DMS153 (cell line): ENCODE measurements at places on chromosomes 2 and 18.

- no peak for DNase-seq
These were observed 13.4 kb upstream of the RPL37A start for GRCh38 chr2:216485237-216485636.

DNA sequence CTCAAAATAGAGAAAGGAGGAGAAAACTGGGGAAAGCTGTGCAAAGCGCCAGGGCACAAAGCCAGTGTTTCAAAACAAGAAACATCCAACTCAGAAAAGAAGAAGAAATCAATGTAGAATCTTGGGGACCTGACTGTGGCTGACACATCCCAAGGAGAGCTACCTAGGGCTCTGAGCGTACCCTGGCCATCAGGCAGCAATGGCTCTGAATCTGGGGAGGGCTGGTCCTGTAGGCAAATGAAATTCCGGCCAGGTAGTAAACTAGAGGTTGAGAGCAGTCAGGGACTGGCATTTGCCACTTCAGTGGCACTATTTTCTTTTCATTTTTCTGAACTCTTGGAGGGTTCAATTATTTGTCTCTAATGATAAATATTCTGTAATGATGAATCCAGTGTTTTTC, 525.8 kb downstream of the STK39 start:
- no peak for DNase-seq

GRCh38 chr2:69224512-69224837, 162.6 kb downstream of the GFPT1 start:
- no peak for DNase-seq

GRCh38 chr2:147386284-147386683, 458.5 kb upstream of the ACVR2A start:
- no peak for DNase-seq

DNA sequence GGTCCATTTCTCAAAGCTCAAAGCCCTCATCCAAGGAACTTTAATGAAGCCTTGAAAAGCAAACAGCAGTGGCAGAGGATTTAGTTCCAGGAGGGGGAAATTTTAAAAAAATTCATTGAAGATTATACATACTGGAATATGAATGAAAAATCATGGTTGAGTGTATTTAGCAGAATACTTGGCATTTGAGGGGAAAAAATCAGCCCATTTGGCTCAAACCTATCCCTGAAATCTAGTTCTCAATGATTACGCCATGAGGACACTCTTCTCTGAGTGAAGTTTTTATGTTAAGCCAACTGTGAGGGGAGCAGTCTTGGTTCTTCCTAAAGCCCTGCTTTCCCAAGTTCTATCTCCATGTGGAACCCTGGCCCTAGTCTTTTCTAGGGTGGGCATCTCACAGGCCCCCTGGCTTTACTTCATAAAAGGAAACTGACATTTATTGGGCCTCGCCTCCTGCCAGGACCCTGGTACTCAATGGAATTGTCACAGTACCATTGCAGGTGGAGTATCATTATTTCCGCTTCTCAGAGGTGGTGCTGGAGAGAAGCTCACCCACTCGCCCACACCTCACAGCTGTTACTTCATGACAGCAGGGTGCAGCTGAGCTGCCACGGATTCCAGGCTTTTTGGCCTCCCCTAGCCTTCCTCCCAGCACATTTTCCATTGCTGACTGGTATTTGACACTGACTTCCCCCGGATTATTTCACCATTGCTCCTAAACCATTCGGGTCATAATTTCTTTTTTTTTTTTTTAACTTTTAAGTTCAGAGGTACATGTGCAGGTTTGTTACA, 56.8 kb downstream of the NXPH2 start:
- no peak for DNase-seq

DNA sequence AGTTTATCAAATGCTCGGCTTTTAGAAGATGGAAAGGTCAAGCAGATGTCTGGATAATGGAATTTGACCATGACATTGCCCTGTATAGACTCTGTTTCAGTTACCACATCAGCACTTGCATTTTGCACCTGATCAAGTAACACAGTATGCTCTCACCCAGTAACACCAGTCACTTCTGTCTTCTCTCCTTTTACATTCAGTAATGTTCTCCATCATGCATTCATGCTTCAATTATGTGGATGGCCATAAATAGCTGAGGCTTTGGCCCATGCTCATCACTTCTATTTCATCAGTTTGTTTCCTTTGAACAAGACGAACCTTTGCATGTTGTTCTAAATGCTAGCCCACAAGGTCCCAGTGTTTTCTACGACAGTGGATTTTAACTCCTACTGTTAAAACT, 322.9 kb upstream of the ACVR2A start:
- no peak for DNase-seq

GRCh38 chr2:96526101-96526591, 10.4 kb upstream of the ARID5A start:
- no peak for DNase-seq

DNA sequence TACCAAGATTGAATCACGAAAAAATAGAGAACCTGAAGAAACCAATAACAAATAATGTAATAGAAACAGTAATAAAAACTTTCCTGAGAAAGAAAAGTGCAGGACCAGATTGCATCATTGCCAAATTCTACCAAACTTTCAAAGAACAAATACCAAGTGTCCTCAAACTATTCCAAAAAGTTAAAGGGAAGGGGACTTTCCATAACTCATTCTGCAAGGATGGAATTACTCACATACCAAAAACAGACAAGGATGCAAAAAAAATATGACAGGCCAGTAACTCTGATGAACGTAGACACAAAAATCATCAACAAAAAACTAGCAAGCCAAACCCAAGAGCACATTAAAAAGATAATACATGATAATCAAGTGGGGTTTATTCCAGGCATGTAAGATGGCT, 172.3 kb upstream of the SLC35G4 start:
- DNase-seq, result no peak

- no peak for DNase-seq
These were observed 102.0 kb downstream of the CHN1 start for GRCh38 chr2:174903264-174903556.

DNA sequence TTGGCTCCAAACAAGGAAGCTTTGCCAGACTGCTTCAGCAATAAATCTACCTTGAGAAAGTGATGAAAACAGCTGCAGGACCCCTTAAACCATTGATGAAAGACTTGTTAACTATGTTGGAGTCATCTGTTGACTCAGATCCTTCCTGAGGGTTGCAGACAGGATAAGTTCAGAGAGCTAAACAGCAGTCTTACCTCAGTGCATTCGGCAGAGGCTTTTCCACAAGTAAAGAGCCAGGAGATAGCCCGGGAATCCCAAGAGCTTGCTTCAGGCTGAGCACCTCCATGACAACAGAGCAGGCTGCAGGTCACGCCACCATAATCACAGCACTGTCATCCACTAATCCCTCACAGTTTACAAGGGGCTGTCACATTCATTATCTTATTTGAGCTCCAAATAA, 23.7 kb downstream of the KIAA2012 start:
- no peak for DNase-seq

GRCh38 chr2:28175028-28175427, 217.6 kb upstream of the FOSL2 start:
- no peak for DNase-seq

DNA sequence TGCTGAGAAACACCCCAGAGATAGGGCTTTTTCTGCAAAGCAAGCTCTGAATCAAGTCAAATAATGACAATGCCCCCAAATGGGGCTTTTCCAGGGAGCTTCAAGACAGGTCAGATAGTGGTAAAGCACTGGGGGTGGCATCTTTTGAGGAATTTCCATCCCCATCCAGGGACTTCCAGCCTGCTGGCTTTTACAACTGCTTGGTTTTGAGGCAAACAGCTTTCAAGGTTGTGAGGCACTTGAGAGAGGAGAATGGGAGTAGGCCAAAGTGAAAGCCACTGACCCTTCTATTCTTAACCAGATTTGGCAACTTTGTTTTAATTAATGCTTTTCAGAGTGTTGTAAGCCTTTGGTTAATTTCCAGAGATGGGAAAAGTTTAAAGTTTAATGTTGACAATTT, 762.0 kb upstream of the POU3F3 start:
- DNase-seq, result no peak

DNA sequence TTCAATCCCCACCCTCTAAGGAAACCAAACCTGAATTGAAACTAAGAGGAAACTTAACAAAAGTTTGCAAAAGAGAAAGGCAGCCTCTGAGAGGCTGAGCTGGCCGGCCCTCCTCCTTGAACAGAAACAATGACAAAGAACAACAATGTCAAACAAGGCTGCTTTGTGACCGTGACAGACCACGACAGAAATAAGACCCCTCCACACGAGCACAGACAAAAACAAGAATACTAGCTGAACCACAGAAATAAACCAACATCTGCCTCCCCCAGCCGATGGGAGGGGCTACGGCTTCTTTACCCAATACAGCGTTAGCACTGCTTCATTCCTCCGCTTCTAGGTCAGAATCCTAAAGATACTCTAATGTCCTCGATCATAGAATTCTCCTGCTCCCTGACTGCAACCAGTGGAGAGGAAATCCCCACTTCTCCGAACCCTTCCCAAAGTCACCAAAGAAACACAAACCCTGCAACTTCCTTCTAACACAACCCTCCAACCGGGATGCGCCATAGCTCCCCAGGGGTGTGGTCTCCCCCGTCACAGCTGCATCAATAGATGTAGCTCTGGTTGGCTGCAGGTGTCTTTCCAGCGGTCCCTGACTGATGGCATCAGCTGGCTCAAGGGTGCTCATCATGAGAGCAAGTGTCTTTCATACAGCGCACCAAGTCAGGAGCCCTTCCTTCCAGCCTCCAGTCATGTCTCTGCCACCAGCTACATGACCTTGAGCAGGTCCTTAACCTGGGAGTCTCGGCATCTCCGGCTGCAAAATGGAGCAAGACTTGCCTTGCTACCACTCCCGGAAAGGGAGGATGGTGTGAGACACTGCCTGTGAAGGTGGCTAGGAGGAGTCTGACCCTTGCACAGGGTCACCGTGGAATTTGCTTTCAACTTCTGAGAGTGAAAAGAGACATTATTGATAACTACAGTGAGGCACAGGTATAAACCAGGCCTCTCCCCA, 198.6 kb downstream of the HAUS1 start:
- DNase-seq, result no peak

DNA sequence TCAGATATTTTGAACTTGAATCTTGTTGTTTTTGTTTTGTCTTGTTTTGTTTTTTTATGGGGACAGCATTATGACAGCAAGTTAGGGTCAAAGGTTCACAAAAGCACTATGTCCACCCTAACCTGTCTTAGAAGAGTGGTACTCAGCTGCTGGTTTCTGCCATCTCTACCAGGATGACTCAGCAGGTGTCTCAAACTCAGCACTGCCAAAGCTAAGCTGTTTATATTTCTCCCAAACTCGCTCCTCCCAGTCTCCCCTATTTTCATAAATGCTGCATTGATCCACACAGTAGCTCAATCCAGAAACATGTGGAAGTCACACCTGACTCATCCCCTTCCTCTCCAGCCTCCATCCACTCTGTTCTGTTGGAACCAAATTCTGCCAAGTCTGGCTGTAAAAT, 134.9 kb downstream of the ZBTB7C start:
- peak; percentile 7 for DNase-seq

DNA sequence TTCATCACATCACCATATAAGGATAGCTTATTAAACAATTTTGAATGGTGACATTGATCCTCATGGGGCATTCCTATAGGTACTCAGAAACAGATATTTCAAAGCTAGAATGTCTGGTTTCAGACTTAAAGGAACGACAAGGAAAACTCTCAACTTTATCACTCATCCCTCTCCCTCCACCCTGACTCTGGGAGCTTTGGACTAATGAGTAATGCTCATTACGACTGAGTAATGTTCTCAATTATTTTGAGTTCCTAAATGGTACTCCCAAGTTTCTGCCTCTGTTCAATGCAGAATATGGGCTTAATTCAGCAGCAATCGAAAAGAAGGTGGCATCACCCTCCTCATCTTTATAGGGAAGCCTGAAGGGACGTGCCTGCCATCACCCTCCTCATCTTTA, 43.4 kb downstream of the RFX8 start:
- no peak for DNase-seq

GRCh38 chr2:195779491-195779890, 122.5 kb downstream of the SLC39A10 start:
- DNase-seq, result no peak

- no peak for DNase-seq
These were observed 35.0 kb downstream of the SRSF7 start for GRCh38 chr2:38716185-38716584.

DNA sequence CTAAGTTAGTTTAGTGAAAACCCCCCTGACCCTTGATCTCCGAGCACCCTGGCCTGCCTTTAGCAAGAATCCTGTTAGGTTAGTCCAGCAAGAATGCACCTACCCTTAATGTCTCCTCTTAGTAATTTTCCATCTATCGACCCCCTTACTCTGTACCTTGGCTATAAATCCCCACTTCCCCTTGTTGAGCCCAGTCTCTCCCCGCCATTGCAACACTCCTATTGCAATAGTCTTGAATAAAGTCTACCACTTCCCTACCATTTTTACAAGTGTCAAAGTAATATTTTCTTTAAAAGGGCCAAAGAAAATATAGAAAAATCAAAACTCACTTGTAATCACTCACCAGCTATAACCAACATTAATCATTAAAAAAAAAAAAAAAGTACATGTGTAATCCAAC, 4.2 kb upstream of the ZBTB7C start:
- DNase-seq, result no peak

- DNase-seq, result no peak
These were observed 15.4 kb downstream of the FBXO15 start for GRCh38 chr18:74132201-74132600.

DNA sequence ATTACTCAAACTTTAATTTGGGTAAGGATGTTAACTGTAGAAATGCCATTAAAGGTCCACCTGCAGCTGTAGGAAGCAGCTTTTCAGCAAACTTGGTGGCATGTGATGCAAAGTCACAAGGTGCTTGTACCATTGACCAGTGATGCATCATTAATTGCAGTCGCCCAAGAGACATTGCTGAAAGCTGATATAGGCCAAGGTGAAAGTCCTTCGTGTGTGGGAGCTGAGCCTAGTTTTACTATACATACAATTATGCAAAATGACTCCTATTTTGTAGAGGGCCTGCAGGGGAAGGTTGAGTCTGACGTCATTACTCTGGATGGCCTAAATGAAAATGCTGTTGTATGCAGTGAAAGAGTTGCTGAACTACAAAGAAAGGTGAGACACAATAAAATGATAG, 40.5 kb downstream of the ALMS1 start:
- no peak for DNase-seq

GRCh38 chr2:216873573-216873972, 13.7 kb upstream of the TNP1 start:
- DNase-seq, result no peak

GRCh38 chr18:70553245-70553935, 264.5 kb downstream of the SOCS6 start:
- DNase-seq, result no peak

- no peak for DNase-seq
These were observed 19.3 kb downstream of the PTMA start for GRCh38 chr2:231727621-231728020.
